ENCODE measurements at places on chromosomes 16 and 17.

DNA sequence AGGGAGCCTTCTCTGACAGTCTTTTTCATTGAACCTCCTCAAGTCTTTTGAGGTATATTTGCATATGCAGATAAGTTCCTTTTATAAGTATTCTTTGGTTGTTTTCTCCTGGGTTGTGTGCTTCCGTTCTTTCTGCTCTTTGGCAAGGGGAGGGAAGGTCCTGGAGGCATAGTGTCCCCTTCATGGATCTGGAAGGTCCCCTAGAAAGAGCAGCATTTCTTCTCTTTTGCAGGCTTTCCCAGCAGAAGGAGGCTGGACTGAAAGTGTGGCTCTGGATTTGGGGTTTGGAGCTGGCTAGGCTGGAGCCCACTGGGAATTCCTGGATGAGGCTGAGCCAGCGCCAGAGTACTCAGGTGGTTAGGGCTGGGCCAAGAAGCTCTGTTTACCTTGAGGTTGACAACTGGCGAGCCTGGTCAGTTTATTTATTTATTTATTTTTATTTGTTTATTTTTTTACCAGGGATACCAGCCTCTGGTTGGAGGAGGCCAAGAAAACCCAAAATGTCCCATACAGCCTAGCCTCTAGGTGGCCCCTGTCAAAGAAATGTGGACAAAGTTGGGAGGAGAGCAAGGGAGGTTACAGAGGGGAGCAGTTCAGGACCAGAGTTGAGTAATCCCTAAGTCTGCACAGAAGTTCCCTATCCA, 5.4 kb upstream of the TOP2A start:
- DNase-seq = no peak

GRCh38 chr16:73697336-73697735, 599.3 kb upstream of the PSMD7 start:
- no peak for DNase-seq

GRCh38 chr16:57343221-57343620, 15.4 kb upstream of the CCL22 start:
- DNase-seq = no peak

DNA sequence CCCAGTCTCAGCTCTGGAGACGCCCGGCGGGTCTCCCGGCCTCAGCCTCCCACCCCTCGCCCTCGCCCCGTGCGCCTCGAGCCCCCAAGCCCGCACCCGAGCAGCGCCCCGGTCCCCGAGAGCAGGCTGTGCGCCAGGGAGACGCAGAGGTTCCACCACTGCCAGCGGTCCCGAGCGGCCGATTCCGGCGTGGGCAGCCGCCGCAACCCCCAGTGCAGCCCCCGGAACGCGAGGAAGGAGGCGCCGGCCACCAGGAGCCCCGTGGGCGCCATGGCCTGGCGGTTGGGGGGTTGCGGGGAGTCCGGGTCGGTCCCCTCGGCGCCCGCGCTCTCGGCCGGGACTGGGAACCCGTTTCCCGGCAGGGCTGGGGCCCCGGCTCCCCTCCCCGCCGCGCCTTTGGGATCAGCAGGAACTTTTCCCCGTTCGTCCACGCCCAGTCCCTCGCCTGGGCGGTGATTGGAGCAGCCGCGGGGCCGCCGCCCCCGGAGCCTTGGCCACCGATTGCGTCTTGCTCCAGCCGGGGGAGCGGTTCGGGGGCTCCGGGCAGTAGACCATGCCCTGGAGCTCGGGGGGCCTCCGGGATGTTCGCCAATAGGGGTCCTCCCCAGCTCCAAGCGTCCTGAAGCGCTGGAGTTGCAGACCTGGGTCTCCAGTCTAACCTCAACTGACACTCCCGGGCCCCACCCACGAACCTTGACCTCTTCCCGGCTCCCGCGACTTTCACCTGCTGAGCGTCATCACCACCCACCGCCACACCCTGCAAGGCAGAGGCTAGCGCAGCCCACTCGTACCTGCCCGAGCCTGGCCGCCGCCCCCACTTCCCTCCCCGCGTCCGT, at the start of gene TLCD2:
TSS of gene TLCD2 (minus strand) at position 407 of the 836 bp plus-strand sequence. CDS start at position 272, 135 bp downstream.
- DNase-seq = peak; percentile 26

DNA sequence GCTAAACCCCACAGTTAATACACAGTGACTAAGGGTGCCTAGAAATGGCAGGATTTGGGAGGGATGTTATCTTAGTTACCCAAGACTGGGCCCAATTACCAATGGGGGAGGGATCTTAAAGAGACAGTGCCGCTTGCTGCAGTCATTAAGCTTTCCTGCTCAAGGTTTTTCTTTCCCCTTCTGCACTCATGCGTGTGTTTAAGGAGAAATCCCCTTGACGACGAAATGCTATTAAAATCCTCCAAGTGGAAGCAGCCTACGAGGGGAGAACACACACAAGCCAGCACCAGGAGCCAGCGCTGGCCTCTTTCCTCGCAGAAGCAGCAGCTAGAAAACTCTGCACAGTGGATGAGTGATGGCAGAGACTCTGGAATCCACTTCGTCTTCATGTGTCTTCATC, 22.0 kb downstream of the SALL1 start:
- DNase-seq = no peak

- no peak for DNase-seq
Measured at GRCh38 chr16:68486502-68487202, 38.3 kb upstream of the SMPD3 start.

GRCh38 chr17:62093188-62094155, 28.4 kb upstream of the MED13 start:
- DNase-seq = peak; percentile 13

DNA sequence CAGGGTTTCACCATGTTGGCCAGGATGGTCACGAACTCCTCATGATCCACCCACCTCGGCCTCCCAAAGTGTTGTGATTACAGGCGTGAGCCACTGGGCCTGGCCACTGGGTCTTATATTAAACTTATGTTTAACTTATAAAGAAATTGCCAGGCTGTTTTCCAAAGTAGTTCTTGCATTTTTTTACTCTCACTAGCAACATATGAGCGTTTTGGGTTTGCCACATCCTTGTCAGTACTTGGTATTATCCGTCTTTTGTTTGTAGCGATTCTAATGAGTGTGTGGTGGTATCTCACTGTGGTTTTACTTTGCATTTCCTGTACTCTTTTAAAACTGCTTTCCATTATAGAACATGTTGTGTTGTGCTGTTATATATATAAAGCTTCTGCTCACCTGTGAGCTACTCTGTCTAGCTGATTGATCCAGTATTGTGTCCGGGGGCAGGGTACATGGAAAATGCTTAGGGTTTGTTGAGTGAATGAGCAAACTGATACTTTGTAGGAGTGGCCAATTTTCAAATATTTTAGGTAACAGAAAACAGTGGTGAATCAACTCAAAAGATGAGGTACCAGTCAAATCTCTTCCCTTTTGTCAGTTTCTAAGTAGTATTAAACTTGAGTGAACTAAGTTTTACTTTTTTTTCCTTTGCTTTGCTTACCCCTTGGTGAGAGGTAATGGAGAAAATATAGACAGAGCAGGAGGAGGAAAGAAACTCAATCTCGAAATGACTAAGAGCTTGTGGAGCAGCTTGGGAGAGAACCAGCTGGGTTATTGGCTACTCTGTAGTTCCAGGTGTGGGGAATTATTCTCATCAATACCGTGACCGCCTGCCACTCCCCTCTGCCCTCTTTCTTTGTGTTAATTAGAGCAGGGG, 75.8 kb downstream of the PITPNC1 start:
- peak; percentile 34 for DNase-seq

DNA sequence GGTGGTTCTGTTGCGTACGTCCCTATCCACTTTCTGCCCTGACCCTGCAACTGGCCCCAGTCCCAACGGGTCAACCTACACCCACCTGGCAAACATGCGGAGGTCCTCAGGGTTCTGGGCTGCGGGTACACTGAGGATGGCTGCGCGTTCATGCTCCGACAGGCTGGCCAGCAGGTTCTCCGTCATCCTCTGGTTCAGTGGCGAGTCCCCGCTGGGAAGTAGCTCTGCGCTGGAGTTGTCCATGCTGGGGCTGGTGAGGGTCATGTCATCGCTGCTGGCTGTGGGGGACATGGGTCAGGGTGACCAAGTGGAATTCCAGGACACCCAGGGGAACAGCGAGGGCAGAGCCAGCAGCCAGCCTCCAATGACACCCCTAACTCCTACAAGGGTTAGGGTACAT, 10.6 kb downstream of the MPG start:
- DNase-seq = no peak

DNA sequence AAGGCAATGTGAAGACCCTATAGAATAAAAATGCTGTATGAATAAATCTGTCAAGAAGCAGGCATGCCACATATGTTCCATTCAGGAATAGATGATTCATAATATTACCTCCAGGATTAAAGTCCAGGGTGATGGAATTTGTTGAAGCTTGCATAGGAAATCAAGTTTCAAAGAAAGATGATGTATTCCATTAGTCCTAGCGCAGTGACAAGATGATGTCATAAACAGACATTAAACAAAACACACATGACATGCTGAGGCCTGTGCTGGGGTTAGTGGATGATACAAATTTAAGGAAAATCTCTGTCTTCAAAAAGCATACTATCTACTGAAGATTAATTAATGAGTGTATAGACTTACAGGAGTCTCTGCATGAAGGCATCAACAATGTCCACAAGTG, 1025.2 kb downstream of the CDH11 start:
- no peak for DNase-seq

- no peak for DNase-seq
Measured at GRCh38 chr17:655618-656017, 59.0 kb downstream of the VPS53 start.

- DNase-seq = no peak
Measured at GRCh38 chr17:19386974-19387920, at the start of gene MFAP4. MFAP4 (minus strand) TSS chr17:19387190; CDS start chr17:19387155, 35 bp downstream.

DNA sequence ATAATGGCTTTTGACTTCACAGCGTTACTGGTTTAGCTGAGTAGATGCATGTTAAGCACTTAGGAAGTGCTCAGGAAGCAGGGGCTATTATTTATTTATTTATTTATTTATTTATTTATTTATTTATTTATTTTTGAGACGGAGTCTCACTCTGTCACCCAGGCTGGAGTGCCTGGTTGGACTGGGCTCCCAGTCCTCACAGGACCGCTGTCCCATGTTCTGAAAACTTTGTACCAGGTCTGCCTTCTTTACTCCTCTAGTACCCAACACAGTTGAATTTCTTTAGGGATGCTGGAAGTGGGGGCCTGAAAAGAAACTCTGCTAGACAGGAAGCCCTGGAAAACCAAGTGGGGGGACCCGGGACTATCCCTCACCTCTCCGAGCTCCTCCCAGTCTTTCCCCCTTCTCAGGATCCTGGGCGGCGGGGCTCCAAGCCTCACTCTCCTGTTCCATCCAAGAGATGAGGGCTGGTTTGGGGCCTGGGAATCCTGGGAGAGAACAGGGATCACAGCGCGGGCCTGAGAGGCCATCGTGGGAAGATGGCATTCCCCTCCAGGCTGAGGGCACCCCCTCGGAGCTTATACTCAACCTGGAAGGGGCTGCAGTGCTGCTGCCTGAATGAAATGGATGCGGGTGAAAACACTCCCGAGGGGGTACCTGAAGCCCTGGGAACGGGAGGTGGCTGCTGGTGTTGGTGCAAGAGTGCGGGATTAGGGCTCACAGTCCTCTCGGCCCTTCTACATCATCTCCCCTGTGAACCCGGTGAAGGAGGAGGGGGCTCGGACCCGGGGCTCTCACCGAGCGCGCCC, 674 bp downstream of the ZNF688 start:
- peak; percentile 33 for DNase-seq

GRCh38 chr16:47029724-47030123, 56.2 kb upstream of the DNAJA2 start:
- no peak for DNase-seq

GRCh38 chr17:9334536-9335446, 240.8 kb downstream of the STX8 start:
- DNase-seq = no peak

DNA sequence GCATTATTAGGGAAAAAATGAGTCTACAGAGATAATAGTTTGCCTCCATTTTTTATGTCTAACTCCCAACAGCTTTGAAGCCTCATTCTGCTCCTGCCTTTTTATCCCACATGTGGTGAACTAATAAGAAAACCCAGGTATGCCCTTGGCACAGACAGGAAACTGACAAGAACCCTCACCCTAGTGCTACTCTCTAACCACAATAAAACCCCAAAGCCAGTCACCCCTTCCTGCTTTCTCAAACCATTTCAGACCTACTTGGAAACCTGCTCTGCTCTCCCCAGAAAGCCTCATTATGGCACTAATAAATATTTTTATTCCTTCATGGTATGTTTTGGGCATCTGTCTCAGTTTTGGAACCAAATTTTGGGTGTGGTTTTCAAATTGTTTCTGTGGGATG, 3.9 kb upstream of the MARVELD3 start:
- no peak for DNase-seq

- DNase-seq = no peak
Measured at GRCh38 chr16:28312327-28312726, 20.0 kb downstream of the SBK1 start.

DNA sequence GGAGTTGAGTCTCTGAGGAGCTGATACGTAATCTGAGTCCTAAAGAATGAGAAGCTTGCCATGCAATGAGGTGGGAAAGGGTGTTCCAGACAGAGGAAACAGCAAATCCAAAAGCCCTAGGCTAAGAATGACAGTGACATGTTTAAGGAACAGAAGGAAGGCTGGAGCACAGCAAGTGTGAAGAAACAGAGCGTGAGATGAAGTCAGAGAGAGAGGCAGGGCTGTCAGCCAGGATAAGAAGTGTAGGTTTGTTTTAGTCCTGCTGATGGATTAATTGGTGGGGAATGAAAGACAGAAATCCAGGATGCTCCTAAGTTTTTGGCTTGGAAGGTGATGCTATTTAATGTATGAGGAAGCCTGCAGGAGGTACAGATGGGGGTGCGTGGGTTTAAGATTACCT, 14.5 kb downstream of the MMP28 start:
- DNase-seq = no peak

DNA sequence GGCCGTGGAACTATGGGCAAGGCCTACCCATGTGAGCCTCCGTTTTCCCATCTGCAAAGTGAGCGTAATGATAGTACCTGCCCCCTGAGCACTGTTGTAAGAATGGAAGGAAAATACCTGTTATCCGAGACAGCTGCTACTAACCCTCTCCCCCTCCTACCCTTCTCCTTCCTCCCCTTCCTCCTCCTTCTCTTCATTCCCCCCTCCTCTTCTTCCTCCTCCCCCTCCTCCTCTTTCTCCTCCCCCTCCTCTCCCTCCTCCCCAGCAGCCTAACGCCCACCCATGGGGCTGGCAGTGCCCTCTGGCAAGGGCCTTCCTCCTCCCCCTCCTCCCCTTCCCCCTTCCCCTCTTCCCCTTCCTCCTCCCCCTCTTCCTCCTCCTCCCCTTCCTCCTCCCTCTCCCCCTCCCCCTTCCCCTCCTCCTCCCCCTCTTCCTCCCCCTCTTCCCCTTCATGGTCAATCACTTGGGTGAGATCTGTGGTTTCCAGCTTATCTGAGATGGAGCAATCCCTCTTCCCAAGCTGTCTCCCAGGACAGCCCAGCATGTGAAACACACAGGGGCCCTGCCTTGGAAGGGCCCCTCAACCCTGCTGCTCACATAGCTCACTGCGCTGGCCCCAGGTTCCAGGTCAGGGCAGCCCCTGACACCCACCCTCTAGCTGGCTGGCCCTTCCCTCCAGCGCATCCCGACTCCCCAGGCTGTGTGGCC, 6.4 kb downstream of the ZFPM1 start:
- no peak for DNase-seq

DNA sequence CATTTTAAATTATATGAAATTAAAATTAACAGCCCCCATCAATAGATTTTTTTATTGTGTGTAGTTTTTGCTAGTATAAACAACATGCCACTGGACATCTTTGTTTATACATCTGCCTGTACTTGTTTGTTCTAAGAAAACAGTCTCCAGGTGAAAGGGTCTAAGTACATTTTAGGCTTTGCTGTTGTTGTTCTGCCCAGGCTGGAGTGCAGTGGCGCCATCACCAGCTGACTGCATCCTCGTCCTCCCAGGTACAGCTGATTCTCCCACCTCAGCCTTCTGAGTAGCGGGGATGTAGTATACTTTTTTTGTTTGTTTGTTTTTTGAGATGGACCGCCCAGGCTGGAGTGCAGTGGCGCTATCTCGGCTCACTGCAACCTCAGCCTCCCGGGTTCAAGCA, 25.5 kb downstream of the C17orf58 start:
- no peak for DNase-seq

Measured in activated CD4-positive, alpha-beta T cell treated with anti-CD3 and anti-CD28 coated beads, Interleukin-2, amount 50 U/mL, for 48 hours (primary cell).